NCI-H1092 (cell line): ENCODE measurements at places on chromosomes 7 and 10.

DNA sequence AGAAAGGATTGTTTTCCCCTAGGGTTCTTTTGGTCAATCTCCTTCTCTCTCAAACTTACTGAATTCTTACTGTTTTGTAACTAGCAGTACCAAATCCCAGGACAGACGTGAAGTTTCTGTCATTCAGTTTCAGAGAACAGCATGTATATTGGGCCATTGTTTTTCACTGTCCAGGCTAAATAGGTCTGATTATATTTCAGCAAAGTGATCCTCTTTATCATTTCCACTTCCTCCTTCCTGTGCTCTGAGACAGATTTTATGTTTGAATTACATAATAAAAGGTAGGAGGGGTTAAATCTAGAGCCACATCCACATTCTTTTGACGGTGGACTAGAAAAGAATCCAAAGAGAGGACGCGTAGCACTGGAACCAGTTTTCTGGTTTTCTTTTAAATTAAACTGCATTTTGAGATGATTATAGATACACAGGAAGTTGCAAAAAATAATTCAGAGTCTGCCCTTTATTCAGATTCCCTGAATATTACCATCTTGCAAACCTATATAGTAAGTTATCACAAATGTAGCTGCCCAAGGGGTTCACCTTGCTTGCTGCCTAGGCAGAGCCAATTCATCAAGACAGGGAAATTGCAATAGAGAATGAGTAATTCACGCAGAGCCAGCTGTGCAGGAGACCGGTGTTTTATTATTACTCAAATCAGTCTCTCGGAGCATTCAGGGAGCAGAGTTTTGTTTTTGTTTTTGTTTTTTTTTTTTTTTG is 40.1 kb downstream of the AKR1E2 start:
- no peak for DNase-seq

DNA sequence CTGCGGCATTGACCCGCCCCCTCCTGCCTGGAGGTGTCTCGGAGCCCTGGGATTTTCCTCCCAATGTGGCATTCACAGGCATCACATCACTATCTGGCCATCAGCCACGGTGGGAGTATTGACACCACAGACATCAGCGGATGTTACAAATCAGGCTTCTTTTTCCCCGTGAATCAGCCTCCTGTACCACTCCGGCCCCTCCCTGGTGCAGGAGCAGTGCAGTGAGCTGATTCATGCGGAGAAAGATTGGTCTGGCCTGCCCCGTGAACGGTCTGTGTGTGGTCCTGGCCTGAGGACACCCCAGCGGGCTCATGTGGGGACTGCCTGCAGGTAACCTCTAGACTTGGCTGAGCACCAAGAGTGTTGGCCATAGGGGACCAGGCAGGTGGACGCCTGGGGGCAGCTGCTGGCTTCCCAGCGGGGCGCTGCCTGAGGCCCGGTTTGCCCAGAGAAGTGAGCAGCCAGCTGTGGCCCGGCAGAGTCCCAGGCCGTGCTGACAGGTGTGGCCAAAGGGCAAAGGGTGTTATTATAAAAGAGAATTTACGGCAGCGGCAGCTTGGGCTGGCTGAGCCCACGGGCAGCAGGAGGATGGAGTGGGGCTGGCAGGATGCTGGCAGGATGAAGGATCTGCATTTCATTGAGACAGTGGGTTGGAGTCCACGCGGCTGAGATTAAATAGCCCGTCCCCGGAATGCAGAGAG is 32.1 kb upstream of the GNA12 start:
- peak; percentile 41 for DNase-seq

DNA sequence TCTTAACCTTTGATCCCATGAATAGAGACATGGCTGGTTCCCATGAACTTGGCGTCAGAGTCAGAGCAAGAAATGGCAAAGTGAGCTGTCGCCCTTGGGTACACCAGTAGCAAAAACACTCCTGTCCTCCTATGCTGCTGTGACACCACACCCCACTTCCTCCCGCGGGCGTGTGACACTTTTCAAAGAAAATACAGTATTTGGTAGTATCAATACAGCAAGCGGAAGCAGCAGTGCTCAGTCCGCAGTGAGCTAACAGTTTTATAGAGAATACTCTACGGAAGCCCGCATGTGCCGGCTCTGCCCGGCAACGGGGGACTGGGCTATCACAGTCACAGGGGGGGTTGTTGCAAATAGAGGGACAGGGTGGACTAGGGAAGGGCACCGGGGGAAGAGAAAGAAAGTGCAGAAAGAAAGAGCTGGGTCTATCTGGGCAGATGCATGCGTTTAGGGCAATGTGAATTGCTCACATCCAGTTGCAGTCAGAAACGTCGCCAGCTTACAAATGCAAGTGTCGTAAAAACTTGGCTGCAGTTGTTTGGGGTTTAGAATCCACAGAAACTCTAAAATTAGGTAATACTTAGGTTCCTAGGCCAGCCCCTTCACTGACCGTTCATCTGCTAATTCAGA is 49.8 kb downstream of the PRKCQ start:
- no peak for DNase-seq

DNA sequence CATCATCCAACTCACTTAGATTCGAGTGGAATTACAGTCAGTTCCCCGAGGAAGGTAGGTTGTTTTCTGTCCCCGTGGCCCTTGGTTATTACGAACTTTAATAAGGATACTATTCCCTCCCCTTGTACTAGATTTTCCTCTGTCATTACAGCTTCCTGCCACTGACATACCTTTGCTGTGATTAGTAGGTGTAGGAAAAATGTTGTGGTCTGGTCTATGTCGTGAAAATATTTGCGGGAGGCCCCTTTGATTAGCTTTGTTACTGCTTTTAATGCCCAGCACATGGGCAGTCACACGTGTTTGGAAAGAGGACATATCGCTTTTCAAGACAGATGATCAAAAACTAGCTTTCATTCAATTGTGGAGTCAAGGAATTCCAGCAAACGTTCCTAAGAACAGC is 92.2 kb downstream of the GATA3 start:
- DNase-seq: no peak

DNA sequence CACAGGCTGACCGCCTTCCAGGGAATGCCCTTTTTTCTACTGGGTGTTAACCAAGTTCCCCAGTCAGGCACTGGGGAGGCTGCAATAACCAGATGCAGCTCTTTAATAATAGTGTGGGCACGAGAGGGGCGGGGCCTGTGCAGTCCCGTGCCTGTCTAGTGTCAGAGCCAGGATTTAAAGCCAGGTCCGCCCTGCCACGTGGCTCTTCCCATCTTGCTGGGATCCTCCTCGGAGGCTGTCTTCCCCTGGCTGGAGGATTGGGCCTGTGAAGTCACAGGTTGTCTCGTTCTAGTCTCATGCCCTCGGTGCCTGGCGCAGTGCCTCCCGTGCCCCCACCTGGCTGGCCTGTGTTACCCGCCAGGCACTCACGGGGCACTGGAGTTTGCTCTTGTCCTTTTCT is 25.2 kb downstream of the TMEM120A start:
- no peak for DNase-seq

DNA sequence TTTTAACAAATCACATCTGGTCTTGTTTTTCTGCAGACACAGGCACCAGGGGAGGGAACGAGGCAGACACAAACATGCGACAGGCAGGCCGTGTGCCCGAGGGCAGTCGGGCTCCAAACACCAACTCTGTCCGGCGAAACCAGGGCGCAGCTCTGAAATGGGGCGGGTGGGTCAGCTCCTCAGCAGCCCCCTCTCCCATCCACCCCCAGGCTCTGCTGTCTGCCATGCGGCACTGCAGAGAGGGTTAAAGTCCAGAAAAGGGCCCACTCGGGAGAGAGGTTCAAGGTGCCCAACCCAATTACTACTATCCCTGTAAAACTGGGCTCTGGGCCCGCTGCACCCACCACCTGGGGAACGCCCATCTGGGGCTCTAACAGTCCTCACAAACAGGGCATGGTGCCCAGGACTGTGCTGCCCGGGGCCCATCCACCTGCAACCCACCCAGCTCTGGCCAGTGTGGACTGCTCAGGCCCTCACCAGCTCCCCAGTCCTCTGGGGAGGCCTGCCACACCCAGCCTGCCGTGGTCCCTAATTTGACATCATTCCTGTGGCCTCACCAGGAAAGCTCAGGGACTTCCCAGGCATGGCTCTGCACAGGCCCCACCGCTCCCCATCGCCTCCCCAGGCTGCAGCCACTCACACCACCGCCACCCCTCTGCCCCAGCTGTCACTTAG is 18.7 kb downstream of the YKT6 start:
- no peak for DNase-seq

- no peak for DNase-seq
Measured at GRCh38 chr10:59557642-59558041, 152.0 kb downstream of the SLC16A9 start.

DNA sequence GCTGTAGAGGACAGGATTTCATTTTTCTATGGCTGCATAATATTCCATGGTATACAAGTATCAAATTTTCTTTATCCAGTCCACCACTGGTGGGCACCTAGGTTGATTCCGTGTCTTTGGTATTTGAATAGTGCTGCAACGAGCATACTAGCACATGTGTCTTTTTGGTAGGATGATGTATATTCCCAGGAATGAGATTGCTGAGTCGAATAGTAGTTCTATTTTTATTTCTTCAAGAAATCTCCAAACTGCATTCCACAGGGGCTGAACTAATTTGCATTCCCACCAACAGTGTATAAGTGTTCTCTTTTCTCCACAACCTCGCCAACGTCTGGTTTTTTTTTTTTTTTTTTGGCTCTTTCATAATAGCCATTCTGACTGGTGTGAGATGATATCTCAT is 550.0 kb downstream of the REEP3 start:
- no peak for DNase-seq

DNA sequence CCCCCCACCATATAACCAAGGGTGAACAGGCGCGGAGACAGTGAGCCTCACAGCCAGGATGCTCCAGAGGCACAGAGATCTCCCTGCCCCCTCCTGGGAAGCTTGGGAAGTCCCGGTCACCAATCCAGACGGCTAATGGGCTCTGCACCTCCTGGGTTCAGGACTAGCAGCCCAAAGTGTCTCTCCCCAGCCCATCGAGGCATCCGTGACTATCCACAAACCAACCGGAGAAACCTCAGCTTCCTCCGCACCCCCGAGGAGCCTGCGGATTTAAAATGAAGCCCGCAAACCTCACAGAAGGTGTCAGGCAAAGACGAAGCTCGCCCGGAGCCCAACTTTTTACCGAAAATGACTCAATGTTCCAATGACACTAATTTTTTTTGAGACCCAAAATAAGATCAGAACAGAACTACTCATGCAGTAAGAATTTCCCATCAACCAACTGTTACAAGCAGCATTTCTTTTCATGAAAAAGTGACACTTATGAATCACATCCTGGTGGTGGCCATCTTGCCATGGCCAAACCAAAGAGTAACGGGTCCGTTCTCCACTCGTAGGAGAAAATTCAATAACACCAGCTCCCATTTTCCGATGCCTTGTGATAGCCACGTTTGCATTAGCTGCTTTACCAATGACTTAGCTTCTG is 6.0 kb downstream of the PDGFA start:
- no peak for DNase-seq

- DNase-seq: no peak
Measured at GRCh38 chr7:122013065-122013464, 131.0 kb downstream of the AASS start.

- DNase-seq: no peak
Measured at GRCh38 chr10:98536551-98536950, 89.8 kb upstream of the HPS1 start.

- DNase-seq: no peak
Measured at GRCh38 chr10:51344371-51344770, 270.1 kb downstream of the PRKG1 start.

DNA sequence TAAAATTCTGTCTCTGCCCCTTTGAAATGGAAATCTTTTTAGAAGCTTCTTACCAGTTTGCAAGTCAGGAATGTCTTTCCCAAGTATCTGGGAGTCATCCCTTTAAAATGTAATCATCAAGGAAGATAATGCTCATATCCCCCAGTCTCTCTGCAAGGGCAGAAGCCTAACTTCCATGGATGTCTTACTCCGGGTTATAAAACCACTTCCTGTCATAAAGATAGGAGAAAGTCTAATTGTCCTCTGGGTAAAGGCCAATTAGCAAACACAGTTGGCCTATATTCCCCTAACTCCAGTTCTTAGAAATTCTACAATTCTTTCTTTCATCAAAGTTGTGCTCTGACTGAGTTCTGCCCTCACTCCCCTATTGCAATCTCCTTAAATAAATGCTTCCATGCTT is 1631.5 kb upstream of the LRRTM3 start:
- DNase-seq: no peak

GRCh38 chr10:116612107-116612769 is 8.5 kb upstream of the PNLIPRP2 start:
- no peak for DNase-seq

DNA sequence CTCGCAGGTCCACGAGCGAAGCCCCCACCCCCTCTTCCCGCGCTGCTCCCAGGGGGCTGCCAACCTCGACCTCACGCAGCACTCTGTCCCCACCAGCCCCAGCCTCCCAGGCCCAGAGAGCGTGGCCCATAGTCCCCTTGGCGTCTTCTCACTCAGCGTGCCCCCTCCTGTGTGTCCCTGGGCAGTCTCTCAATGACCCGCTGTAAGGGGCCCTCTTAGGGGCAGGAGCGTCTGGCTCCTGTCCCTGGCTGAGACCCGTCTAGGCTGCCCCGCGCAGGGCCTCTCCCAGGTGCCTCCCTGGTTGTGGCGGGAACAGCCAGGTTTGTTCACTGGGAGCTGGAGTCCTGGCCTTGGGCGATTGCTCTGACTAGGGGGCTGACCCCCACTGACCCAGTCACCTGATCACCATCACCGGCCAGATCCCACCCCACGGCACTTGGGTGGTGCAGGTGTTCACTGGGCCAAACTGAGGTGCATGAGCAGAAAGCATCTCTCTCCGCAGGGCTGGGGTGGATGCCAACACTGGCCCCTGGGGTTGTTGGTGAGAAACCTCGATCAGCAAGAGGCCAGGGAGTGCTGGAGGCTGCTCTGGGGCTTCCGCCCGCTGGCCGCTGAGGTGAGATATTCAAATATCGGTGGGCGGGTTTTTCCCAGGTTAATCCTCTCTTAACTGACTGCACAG is 12.6 kb upstream of the WDFY4 start:
- no peak for DNase-seq

GRCh38 chr7:139702313-139702731 is 75.5 kb downstream of the HIPK2 start:
- peak; percentile 77 for DNase-seq

GRCh38 chr10:104707602-104708459 is 66.7 kb downstream of the SORCS3 start:
- DNase-seq: no peak

DNA sequence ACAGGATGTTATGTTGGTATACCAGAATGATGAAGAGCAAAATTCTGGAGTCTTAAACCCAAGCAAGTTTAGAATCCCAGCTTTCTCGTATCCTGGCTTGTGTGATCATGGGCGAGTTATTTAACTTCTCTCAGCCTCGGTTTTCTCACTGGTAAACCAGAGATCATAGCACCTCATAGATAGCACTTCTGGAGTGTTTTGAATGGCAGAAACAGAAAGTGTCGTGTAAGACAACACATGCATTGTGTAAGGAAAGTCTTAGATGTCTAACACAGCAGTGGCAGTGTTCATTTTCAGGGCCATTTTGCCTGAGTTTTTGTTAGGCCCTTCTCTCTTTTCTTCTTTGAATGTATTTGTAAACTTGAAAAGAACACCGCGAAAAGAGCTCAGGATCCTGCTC is 465.1 kb downstream of the AUTS2 start:
- DNase-seq: no peak

DNA sequence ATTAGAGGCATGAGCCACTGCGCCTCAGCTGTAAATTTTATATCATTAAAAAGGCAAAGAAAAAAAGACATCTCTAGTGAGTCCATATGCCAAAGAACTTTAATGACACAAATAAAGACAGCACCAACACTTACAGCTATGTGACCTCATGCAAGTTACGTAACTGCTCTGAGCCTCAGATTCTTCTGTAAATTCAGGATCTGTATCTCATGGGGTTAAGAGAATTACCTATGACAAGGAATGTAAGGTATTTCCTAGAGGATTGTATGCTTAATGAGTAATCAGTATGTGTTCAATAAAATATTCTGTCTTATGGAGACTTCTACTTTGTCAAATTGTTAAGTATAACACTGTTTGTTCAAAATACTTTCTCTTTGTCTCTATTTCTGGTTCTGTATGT is 274.0 kb upstream of the GLI3 start:
- no peak for DNase-seq
